ENCODE measurements at places on chromosomes 11 and 22. TPM values are rescaled to one million over a fixed set of nuclear protein-coding genes. Genes with fewer than 3 reads are reported as not detected.

The USP2 gene
- total RNA-seq, result 173 TPM

- peak; percentile 62 for DNase-seq
Measured at GRCh38 chr11:49208006-49208721, at the start of gene FOLH1. TSS of gene FOLH1 (minus strand) at chr11:49208602. CDS start at chr11:49208409, 193 bp downstream.

GRCh38 chr11:17556999-17557398, 9.9 kb downstream of the OTOG start:
- DNase-seq, result no peak

GRCh38 chr11:114563077-114563476, 3.4 kb upstream of the NXPE1 start:
- no peak for DNase-seq

DNA sequence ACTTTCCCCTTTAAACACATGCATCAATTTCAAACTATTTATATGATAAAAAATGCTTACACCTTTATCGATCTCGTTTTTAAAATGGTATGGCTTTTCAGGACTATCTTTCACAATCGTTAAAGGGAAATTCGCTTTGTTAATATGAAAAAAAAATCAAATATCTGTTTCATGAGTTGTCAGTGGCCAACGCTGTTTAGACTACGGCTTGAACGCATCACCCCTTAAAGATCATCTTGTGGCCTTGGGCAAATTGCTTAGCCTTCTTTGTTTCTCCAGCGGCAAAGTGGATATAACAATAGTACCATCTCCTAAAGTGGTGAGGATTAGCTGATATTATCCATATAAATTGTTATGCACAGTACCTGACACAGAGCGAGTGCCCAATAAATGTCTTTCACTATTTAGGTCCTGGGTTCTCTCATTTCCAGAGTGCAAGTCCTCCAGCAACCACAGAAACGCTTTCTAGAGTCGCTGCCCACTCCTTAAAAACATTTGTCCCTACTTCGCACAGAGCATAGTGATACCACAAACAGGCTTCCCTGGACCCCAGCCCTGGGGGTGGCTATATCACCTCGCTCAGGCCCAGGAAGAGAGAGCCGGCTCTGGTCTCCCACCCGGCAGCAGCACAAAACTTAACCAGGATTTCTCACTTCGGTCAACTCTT, 904 bp downstream of the SLC35F2 start:
- no peak for DNase-seq

DNA sequence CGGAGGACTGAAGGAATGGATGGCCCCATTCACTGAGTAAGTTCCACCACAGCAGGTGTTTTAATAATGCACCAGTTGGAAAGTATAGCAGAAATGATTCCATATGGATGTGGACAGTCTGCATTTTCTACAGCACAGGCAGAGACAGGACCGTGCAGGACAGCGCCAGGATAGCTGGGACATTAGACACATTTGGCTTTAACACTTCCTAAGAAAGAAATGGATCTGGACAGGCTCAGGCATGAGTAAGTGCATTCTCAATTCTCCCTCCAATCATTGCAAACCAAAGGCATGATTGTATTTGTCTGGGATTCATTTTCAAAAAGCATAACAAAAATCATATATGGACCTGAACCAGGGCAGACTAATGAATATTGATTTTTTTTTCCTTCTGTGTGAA, 233.0 kb upstream of the POU2AF2 start:
- DNase-seq, result no peak

The GSTT2 gene
- 0.42 TPM for total RNA-seq

GRCh38 chr22:49961005-49961600, 531 bp downstream of the PIM3 start:
- peak; percentile 72 for DNase-seq

The MRGPRE gene
- total RNA-seq, result 0.42 TPM

DNA sequence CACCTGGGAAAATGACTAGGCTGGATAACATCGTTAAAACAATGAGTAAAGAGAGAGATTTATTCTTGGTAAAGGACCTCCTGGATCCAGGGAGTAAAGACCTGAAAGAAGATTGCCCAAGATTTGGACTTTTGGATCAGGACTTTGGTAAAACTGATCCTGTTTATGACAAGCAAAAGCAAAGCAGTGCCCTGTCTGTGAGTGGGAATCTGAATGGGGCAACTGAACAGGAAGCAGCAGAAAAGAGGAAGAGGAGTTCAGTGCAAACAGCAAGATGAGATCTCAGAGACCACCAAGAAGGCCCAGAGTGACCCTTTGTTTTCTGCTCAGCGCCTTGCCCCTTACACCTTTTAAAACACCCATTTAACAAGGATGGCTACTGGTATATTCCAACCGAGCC, 122.0 kb downstream of the VPREB1 start:
- DNase-seq, result no peak

DNA sequence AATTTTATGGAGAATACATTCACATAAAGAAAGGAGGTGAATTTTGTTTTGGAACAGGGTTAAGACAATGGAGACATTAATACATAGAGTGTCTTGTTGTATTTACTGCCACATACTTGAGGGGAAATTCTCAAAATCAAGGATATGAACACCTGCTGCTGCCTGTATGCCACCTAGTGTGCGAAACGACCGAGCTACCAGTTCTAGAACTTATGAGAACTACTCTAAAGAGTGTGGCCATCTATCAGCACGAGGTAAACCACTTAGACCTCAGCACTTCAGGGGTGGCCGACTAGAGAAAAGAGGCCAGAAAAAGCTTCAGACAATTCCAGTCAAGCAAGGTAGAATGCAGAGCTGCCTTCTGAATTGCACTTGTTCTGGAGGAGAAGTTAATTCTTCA, 1.5 kb upstream of the AGBL2 start:
- no peak for DNase-seq

DNA sequence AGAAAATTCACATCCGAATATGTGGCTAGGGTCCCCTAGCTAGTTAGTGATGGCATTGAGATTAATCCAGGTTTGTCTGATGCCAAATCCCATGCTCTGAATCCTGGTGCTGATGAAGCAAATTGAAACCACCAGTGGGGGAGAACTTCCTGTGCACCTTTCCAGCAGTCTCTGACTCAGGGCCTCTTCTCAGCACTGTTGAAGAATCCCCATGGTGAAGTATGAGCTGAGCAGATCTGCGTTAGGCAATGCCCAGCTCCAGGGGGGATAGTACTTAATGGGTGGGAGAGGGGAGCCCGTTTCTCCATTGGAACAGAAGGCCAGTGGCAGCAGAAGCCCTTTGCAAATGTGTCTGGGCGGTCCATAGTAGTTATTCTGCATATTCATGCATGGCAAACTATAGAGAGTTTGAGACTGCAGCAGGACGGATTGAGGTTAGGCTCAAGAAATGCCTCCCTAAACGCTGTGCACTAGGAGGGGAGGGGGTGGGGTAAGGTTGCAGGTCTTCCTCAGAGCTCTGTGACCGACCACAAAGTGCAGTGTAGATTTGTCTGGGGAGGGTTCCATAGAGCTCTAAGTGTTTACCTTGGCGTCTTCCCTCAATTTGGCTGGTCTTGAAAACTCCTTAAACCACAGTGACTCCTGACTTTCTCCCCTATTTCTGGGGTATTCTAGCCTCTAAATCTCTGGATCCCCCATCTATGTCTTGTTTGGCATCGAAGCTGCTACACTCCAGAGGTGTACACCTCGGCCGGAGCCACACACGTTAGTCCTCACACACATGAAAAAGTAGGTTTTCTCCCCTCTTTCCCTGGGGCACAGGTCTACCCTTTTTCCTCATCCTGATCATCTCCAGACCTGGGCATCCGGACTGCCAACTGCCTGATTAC, 4.8 kb downstream of the POU2F3 start:
- DNase-seq, result no peak

The NRIP3 gene
- 1.2 TPM for total RNA-seq

GRCh38 chr22:44698531-44699421, 3.2 kb upstream of the PRR5 start:
- no peak for DNase-seq

The ARHGAP20 gene
- 0.27 TPM for total RNA-seq

The SLC16A8 gene
- not detected for total RNA-seq

GRCh38 chr11:27603376-27603990, 96.8 kb downstream of the BDNF start:
- no peak for DNase-seq

DNA sequence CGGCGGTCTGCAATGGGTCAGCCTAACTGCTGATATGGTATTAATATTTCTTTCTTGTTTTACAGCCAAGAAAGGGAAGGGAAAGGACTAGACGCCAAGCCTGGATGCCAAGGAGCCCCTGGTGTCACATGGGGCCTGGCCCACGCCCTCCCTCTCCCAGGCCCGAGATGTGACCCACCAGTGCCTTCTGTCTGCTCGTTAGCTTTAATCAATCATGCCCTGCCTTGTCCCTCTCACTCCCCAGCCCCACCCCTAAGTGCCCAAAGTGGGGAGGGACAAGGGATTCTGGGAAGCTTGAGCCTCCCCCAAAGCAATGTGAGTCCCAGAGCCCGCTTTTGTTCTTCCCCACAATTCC, 1.9 kb downstream of the MDK start:
- no peak for DNase-seq

Data from left ventricle myocardium superior (tissue), 1 donor.